ENCODE measurements at places on chromosomes 13 and 19. TPM values are rescaled to one million over a fixed set of nuclear protein-coding genes. Genes with fewer than 3 reads are reported as not detected.

DNA sequence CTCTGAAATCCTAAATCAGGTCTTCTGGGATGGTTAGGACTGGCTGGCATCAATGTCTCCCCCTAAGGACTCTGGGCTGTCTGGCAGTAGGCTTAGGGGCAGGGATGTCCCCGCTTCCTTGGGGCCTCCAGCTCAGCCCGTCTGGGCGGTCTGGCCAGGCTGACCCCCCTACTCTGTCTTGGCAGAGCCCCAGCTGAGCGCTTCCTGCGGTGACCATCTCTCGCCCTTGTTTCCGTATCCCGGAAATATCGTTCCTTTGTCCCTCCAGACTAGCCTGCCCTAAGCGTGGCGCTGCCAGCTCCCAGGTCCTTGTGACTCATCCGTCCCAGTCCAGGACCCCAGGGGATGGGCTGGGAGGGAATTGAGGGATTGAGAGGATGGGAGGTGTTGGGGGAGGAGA is 11.3 kb downstream of the GTPBP3 start:
- H3K4me3 ChIP-seq: no peak overlapping the region
- no peak for DNase-seq

Gene CD320
- total RNA-seq: 32.7 TPM

Gene LILRB3
- total RNA-seq: 3.8 TPM

Gene COX7A1
- total RNA-seq: 86.9 TPM

Gene CYP4F2
- total RNA-seq: 0.41 TPM
